H7 (cell line): ENCODE measurements at places on chromosomes 13 and 19. TPM values are rescaled to one million over a fixed set of nuclear protein-coding genes. Genes with fewer than 3 reads are reported as not detected.

TMEM91 gene
- total RNA-seq, result 8.4 and 13.3 TPM in 2 replicates

SBK3 gene
- 0.17 and 2.4 TPM in 2 replicates for total RNA-seq

SYT3 gene
- 0.66 and 1.8 TPM in 2 replicates for total RNA-seq

CAMSAP3 gene
- 7.3 and 8.2 TPM in 2 replicates for total RNA-seq

DNA sequence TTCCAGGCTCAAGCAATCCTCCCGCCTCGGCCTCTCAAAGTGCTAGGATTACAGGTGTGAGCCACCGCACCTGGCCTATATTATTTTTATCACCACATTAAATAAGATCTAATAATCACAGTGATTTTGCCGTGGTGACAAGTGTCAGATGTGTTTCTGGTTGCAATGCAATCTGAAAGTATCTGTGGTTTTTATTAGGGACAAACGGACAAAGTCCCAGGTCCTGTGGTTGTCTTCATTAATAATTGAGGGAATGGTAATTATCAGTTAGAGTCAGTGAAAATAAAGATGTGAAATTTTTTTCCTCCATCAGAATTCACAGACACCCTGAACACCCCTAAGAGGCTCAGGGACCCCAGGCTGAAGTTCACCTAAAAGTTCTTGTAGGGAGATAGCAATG is 1.3 kb upstream of the TICAM1 start:
- DNase-seq, result no peak

- no peak for DNase-seq
Measured at GRCh38 chr19:14890643-14891379, 4.9 kb upstream of the OR7A17 start.

DNA sequence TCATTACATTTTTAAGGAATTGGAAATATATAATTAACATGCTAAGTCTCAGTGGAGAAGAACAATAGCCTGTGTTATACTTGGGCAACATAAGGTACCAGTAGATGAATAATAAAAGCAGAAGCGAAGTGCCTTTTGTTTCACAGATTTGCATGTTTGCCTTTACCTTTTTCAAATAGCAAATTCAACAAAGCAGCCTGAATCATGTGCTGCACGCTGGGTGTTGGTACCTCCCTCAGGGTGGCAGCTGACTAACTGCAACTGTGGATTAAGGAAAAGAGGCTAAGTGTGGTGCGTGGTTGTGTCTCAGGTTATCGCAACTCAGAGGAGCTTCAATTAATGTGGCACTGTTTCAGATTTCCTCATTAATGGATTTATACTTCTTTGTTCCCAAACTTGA is 189.0 kb downstream of the LMO7 start:
- DNase-seq, result peak; percentile 18

DNA sequence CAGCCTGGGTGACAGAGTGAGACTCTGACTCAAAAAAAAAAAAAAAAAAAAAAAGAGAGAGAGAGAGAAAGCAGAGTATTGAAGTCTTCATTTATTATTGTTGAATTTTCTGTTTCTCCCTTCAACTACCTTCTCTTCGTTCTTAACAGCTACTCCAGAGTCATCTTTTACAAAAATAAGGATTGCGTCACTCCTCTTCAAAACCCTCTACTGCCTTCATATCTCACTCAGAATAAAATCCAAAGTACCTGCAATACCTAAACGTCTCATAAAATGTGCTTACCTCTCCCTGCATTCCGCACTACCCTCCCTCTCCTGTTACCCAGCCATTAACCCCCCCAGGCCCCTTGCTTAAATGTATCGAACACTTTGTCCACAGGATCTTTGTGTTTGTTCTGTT is 17.4 kb upstream of the RPL21 start:
- DNase-seq, result no peak

- no peak for DNase-seq
Measured at GRCh38 chr13:33518452-33518851, 232.9 kb upstream of the STARD13 start.

- no peak for DNase-seq
Measured at GRCh38 chr13:72842991-72843390, 61.1 kb downstream of the PIBF1 start.
